Tibial artery (tissue), 4 donors: ENCODE measurements at places on chromosomes 4 and X.

DNA sequence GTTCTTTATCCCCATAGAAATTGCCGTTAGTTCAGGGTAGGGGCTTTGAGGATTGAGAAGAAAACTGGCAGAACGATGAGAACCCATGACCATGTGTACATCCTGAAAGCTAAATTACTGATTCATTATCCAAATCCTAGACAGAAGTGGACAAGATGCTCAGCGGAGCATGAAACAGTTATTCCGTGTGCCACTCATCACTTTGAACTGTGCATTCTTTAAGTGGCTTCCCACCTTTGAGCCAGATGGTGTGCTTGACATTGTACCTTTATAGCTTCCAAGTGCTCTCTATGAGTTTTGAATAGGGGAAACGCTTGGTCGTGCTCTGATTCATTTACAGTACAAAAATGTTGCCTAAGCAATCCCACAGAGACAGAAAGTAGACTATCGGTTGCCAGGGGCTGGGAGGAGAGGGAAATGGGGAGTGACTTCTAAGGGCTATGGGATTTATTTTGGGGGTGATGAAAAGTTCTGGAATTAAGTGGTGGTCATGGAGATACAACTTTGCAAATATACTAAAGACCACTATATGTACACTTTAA is 100.0 kb downstream of the DOCK11 start:
- DNase-seq, result no peak

DNA sequence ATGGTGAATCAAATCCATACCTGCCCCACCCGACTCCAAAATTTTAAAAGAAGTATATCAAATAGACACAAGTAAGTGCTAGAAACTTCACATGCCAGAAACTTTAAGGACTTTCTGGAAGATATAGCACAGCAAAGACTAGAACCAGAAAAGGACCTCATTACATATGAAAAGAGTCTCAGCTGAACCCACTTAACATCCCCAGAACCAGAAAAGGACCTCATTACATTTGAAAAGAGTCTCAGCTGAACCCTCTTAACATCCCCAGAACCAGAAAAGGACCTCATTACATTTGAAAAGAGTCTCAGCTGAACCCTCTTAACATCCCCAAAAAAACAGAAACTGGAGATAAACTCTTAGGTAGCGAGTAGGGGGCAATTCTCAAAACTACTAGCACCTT is 32.3 kb downstream of the STPG2 start:
- DNase-seq, result no peak

- peak; percentile 31 for DNase-seq
Measured at GRCh38 chr4:152534541-152535359, 1.1 kb downstream of the FBXW7 start.

DNA sequence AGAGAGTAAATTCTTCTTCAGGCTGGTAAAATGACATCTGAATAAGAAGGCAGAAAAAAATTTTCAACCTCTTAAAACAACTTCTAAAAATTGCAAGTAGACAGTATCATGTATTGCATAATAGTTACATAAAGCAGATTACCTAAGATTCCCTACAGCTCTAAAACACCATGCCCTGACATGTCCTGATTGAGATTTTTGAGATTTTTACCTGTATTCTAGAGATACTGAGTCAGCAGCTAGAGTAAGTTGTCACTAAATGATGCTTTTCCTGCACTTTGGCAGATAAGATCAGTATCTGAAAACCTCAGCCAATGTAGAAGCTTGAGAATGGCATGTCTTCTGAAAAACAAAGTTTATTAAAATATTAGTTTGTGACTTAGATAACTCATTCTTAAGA is 713.6 kb downstream of the CCSER1 start:
- DNase-seq, result no peak

DNA sequence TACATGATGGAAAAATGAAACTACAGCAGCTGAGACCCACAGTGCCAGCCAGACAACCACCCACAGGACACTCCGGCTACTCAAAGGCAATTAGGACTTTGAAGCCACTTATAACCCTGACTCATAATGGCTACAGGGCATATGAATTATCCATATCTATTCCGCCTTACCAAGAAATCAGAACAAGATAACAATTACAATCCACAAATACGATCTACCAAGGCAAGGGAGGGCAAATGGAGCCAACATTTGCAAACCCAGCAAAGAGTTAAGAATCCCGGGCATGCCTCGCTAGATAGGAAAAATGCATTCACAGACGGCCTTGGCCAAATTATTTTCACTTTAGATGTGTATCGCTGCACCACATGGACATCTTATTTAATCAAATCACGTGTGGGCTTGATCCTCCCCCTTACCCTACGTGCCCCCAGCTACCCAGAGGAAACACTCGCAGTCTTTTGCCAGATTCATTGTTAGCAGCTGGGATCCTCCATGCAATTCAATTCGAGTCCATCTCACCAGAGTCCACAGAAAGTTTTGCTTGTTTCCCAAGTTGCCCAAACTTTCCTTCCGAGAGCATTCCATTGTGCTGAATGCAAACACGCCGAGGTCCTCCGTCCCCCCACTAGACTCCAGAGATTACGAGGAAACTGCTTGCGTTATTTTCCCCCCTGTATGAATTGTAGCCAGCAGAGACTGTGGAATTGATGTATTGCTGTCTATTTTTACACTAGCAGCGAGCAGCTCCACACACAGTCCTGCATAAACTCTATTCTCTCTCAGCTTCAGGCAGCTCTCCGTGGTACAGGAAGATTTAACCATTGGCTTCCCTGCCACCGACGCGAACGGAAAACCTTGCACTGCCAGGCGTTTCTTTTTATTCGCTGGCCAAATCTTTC is 1.2 kb downstream of the PPARGC1A start:
- no peak for DNase-seq

GRCh38 chr4:6372649-6373525 is 99.5 kb downstream of the PPP2R2C start:
- DNase-seq, result no peak

DNA sequence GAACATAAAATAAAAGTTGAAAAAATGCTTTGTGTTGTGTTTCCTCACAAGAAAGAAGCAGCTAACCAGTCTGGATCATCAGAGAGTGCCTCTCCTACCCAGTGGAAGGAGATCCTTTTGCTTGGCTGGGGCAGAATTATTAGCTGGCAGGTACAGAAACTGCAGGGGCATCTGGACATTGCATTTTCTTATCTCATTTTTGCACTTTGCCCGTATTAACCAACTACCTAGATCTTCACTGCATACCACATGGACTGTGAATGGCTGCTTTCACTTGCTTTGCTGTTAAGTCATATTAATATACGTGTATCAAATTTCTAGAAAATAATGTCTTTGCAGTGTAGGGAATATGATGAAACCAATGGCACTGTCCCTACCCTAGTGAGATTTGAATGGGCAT is 52.9 kb upstream of the PDGFRA start:
- DNase-seq, result no peak

GRCh38 chr4:174538876-174539250 is 16.6 kb upstream of the HPGD start:
- no peak for DNase-seq

DNA sequence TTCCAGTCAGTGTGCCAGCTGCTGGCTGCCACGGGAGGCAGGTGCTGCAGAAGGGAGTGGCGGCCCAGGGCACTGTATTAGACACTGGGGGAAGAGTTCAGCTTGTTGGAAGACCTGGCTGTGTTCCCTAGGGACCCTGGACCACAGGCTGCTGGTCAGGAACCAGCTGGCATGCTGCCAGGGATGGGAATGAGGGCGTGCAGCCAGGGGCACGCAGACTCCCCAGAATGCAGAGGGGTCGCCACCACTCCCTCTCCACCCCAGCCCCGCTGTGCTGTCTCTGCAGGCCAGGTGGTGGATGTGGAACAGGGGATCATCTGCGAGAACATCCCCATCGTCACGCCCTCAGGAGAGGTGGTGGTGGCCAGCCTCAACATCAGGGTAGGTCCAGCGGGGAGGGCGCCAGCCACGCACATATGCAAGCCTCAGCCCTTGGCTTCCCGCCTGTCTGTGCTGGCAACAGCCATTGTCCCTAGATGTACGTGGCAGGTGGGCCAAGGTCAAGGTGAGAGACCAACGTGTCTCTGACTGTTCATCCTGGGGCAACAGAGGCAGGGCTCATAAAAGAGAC is 12.3 kb downstream of the ABCD1 start:
- DNase-seq, result no peak

DNA sequence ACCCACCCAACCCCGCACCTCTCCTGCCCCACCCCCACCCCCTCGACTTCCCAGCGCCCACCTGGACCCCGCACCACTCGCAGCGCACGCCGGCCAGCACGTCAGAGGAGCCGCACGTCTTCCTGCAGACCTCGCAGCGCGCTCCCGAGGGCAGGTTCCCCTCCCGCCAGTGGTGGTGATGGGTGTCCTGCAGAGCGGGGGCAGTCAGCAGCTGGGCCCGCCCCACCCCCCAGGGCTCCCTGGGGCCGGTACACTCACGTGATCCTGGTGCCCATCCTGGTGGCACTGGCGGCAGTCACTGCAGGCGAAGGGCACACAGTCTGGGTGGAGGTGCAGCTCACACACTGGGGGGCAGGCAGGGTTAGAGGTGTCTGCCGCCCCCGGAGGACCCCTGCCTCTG is 5.1 kb downstream of the DGKQ start:
- no peak for DNase-seq

GRCh38 chr4:184313702-184314659 is 96.3 kb upstream of the ENPP6 start:
- DNase-seq, result no peak

DNA sequence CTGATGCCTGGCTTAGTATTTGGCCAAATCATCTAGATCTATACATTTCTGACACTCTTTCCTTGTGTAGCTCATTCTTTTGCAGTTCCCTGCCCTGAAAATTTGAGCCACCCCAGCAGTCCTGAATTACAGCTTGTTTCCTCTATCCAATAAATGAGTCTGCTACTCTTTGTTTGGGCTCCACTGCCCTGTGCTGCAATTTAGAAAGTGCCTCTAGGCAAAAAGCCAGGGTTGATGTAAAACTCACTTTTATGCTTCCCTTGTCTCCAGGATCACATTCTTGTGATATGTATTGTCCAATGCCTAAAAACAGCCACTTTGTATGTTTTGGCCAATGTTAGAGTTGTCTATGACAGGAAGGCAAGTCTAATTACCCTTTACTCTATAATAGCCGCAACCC is 101.7 kb upstream of the MAP3K15 start:
- DNase-seq, result no peak

DNA sequence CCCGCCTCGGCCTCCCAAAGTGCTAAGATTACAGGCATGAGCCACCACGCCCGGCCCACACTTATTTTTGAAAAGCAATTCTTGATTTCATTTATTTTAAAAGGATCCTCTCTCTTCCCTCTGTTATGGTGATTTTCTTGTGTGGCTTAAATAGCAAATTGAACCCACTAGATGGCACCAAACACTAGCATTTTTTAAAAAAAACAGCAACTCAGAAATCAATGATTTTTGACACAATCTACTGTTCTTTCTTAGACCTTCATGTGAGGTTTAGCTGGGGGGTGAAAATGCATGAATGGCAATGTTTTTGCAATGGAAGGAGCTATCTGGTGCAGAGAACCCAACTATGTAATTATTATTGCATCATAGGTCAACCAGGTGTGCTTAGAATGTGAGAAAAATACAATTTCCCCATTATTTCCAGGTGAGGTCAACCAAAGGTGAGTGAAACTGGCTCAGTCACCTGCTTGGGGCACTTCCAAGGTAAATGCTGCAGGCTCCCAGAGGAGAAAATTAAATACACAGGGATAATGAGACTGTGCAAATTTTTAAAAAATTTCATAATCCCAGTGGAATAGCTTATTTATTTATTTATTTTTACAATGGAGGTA is 226.7 kb upstream of the PRKX start:
- DNase-seq, result no peak

DNA sequence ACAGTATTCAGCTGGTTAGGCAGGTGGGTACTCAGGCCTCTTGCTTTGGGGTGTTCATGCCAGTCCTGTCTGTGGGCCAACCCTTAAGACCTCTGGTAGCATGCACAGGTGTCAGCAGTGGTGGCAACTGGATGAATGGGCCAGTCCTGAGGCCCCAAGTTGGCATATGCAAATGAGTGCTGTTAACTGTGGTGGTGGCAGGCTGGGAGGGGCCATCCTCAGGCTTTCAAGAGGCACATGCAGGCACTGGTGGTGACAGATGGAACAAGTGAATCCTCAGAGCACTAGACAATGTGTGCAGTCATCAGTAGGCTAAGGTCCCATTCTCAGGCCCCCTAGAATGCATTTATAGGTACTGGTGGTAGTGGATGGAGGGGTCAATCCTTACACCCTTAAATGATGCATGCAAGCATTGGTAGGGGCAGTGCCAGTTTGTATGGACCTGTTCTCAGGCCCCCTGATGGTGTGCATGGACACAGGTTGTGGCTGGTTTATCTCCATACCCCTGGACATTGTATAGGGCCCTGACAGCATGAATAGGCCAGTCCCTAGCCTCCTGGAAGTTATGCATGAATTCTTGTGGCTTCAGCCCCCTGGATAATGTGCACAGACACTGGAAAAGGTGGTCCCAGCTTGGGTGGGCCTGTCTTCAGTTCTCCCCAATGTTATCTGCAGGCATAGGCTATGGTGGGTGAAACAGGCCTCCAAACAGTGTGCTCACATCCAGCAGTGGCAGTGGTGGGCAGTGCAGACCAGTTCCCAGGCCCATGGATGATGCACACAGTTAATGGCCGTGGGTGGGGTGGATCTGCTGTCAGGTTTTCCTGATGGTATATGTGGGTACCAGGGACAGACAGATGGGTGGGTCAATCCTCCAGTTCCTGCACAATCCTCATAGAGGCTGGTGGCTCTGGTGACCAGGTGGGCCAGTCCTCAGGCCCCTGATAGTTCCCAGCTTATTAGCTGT is 24.7 kb downstream of the TECRL start:
- no peak for DNase-seq

GRCh38 chr4:41865306-41865980 is 69.8 kb upstream of the TMEM33 start:
- DNase-seq, result no peak

GRCh38 chrX:96889726-96890125 is 6.0 kb downstream of the RPA4 start:
- DNase-seq, result no peak

DNA sequence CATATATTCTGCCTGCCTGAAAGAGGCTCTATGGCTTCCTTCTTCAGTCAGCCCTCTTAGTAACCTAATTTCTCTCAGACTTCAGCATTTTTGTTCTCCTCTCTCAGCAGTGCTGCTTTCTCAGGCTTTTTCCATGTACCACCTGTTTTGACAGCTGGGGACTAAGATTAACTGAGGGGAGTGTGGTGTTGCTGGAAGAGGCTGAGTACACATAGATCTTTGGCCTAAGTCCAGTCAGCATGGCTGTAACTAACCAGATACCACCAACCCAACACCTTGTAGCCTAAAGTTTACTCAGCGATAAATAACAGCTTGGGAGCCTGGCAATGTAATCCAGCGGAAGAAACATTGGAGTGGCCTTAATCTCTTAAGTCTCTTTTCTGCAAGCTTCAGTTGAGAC is 85.5 kb downstream of the RTL3 start:
- no peak for DNase-seq

GRCh38 chr4:107017443-107018343 is 18.4 kb downstream of the DKK2 start:
- DNase-seq, result no peak

- DNase-seq, result no peak
Measured at GRCh38 chr4:683247-683897, 5.6 kb downstream of the SLC49A3 start.

DNA sequence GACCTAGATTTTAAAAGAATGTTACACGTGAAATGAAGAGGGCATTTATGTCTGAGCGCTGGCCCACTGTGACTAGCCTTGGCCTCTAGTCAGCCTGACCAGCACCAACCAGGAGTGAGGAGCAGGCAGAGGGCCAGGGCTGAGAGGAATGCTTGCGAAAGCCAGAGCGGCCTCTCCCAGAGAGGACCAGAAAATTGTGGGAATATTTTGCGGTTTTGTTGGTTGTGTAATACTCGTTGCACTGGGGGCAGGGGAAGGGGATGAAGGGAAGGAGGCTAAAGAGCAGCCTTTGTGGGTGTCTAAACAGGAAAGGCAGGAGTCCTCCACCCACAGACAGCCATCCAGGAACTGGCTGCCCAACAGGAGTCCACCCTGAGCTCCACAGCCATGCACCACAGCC is 3.8 kb downstream of the GABRE start:
- DNase-seq, result peak; percentile 77
